ENCODE measurements at places on chromosomes 3 and 15.

DNA sequence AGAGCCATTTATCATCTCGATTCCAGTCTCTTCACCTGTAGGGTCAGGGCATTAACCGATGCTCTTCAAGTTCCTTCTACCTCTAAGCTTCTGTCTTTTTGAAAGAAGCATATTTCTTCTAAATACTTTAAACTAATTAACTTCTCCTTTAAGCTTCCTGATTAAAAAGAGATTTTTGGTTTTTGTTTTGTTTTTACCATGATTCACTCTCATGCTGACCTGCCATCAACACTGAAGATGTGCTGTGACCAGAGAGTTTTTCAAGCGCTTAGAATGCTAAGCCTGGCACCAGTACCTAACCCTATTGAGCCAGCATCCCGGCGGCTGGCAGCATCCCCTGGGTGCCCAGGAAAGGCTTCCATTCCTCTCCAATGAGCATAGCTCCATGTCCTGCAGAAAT lies 89.3 kb downstream of the FOXP1 start:
- no peak for DNase-seq

- no peak for DNase-seq
Measured at GRCh38 chr3:133591271-133591742, 17.8 kb downstream of the CDV3 start.

DNA sequence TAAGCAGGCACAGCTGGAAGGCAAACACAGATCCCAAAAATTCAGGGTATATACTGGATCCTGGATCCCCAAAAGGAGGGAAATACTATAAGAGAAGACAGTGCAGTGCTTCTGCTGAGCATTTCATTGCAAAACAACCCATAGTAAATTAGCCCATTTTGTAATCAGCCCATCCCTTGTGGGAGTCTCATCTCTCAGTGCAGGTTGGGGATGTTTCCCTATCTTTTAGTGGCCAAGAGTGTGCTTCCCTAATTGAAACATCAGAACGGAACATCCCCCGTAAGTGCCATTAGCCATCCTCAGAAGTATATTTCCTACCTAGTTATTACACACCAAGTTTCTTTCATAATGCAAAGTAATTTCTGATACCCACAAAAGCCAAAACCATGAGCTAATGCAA lies 11.2 kb upstream of the MTMR14 start:
- no peak for DNase-seq

DNA sequence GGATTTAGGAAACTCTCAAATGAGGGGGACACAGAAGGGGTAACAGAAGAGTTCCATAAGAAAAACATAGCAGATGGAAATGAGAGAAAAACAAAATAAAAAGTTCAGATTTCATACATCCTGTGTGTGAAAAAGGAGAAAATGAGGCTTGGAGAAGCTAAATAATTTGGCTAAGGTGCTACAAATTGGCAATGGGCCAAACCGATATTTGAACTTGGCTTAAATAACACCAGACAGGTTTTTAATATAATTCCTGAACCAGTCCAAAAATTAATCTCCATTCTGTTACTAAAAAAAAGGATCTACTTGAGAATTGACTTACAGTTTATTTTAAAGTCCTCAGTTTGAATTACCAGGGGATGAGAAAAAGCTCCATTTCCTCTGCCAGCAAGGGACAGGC lies 342.9 kb upstream of the DPH6 start:
- no peak for DNase-seq

DNA sequence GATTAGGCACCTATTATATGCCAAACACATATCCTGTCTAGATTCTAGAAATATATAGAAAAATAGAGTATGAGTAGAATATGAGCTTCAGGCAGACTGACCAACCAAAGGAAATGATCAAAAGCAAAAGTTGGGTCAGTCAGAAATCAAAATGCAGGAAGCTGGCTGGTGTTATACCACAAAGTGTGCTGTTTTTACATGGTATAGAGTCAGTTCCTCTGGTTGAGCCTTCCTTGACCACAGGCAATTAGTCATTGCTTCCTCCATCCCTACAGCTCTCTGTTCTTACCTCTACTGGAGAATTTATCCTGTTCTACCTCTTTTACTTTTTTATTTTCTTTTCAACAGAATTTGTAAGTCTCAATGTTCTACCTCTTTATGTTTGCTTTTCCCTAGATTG lies 149.8 kb downstream of the TMCO5A start:
- DNase-seq = no peak
